Stimulated activated CD4-positive, alpha-beta T cell treated with anti-CD3 and anti-CD28 coated beads, Interleukin-1b, Interleukin-23, amount 100 ng/mL, for 24 hours (primary cell): ENCODE measurements at places on chromosomes 6 and 20.

DNA sequence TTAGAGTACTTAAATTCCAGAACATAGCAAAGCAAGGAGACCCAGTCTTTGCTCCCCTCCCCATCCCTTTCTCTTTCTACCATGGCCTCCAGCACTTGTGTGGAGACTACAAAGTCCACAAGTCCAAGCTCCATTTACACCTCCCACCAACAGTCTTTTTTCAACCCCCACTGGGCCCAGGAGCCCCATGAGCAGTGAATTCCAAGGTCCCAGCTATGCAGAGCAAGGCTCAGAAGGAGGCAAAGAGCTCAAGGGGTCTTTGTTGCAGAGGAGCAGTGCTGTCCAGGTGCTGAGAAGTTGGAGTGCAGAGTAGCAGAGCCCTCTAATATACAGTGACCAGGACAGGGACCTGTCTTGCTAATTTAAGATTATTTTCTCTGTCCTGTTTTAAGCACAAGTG is 9.0 kb downstream of the PAK5 start:
- no peak for DNase-seq

- DNase-seq, result no peak
Observed at GRCh38 chr6:145372671-145373151, 362.6 kb downstream of the EPM2A start.

DNA sequence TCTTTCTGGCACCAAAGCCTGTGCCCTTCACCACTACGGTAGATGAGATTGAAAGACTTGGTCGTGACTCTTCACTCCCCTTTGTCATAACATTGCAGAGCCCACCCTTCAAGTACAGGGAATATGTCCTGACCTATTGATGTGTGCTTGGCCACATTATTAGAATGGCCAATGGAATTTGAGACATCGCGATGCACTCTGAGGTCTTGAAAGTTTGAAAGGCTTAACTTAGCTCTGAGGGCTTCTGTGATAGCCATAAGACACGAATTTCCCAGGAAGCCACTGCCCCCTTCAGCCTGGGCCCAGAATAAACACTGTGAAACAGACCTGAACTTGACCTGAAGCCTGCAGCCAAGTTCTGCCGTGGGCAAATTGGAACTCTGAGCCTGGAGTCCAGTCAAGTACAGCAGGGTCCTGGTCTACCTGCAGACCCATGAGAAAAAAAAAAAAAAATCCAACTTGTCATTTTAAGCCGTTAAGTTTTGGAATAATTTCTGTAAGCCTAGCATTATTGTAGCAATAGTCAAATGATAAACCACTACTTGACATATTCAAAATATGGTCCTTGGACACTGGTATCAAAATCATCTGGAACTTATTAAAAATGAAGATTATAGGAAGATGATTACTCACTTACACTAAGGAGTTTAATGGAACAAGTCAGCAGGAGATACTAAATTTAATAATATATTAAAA is 36.9 kb upstream of the TRAF3IP2 start:
- no peak for DNase-seq

DNA sequence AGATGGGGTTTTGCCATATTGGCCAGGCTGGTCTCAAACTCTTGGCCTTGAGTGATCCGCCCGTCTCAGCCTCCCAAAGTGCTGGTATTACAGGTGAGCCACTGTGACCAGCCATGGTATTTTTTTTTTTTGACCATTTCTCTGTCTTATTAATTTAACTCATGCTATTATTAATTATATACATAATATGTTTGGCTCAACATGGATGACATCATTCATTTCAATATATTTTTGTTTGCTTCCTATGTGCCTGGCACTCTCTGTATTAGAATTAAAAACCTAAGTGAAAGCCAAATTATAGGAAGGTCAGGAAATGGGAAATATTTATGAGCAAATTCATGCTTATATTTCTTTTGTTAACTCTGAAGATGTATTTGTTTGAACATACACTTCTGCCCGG is 55.8 kb upstream of the AKIRIN2 start:
- DNase-seq, result no peak

DNA sequence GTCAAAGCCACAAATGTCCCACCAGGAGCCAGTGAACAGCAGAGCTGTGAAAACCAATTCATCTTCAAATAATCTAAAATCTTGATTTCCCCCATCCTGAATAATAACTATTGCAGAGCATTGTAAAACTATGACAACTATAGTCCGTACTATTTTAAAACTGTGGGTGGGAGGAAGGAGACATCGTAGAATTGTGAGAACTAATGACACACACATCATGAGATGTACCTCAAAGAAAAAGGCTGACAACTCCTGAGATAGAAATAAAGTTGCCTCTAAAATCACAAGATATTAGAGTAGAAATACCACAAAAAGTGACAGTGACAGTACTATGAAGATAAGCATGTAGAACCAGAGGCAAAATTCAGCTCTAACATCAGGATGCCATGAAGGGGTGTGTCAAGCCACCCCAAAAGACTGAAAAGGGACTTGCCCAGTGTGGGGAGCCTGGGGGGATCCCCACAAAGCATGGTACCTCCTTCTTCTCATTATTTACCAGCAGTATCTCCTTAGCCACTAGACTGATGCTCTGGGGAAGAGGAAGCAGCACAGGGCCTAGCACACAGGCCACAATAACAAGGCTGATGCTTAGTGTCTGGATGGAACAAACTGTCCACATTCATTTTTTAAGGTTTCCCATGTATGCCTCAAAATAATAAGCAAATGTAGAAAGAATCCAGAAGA is 13.4 kb downstream of the NAPB start:
- DNase-seq, result no peak

GRCh38 chr6:135257631-135258405 is 76.7 kb downstream of the MYB start:
- no peak for DNase-seq

- DNase-seq, result no peak
Observed at GRCh38 chr20:8291873-8292272, 159.8 kb downstream of the PLCB1 start.

GRCh38 chr6:111727802-111728201 is 122.1 kb upstream of the TRAF3IP2 start:
- no peak for DNase-seq

GRCh38 chr6:20271818-20272217 is 59.5 kb upstream of the MBOAT1 start:
- DNase-seq, result no peak

- DNase-seq, result no peak
Observed at GRCh38 chr6:11042025-11042749, 1.9 kb downstream of the ELOVL2 start.

- DNase-seq, result no peak
Observed at GRCh38 chr6:16658348-16659034, 102.8 kb downstream of the ATXN1 start.

DNA sequence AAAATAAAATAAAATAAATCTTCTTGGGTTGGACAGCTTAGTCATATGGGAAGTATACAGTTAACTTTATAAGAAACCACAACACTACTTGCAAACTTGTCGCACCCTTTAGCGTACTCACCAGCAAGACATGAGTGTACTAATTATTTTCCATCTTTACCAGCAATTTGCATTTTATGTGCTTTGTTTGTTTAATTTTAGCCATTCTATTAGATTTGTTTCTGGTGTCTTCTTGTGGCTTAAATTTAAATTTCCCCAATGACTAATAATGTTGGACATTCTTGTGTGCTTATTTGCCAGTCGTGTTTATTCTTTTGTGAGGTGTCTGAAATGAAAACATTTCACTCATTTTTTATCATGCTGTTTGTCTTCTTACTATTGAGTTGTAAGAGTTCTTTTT is 1172.2 kb upstream of the CITED2 start:
- DNase-seq, result no peak

GRCh38 chr20:48202334-48203113 is 417.2 kb upstream of the SULF2 start:
- DNase-seq, result no peak

- DNase-seq, result no peak
Observed at GRCh38 chr6:136812174-136812573, 10.2 kb upstream of the PEX7 start.

DNA sequence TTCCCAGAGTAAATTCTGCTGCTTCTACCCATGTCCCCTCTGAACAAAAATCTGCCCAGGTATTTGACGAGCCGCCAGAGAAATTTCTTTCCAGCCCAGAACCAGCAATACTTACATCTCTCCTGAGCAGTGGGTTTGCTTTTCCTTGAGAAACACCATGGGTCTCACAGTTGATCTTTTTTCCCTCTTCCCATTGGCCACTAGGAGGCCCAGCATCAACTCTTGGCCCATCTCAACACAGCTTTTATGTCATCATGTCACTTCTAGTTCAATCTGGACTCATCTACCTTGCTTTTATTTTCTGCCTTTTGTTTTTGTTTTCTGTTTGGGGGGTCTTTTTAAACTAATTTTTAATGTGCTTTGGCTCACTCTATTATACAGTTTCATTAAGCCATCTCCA is 18.8 kb downstream of the MAFB start:
- DNase-seq, result no peak

DNA sequence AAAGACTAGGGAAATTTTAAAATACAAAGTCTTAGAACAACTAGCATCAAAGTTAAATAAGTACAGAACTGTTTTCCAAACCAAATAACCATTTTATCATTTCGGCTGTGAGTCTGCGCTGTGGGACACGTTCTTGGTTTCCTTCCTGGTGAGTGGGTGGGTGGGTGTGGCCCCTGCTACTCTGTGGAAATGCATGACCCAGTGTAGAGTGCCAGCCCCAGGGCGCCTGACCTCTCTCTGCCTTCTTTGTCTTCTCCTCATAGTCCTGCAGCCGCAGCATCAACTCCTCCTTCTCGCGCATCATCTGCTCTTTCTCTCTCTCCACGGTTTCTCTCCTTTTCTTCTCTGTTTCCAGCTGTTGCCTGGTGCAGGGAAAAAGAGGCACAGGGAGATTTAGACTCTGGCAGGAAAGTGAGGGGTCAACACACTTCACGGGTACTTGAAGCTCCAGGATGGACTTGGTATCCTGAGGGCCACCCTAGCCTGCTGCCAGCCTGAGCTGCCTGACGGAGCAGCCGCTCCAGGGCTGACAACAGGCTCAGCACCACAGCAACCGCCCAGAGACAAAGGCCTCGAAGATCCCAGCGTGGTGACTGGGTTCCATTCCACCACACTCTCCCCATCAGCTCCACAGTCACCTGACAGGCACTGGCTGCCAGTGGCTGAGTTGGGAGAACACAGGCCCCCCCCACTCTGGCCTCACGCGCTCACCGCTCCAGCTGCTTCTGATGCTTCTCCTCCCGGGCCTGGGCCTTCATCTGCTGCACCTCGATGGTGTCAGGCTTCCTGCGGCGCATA is 48.4 kb downstream of the EZR start:
- no peak for DNase-seq

- DNase-seq, result no peak
Observed at GRCh38 chr6:67698534-67698933, 936.5 kb upstream of the ADGRB3 start.

DNA sequence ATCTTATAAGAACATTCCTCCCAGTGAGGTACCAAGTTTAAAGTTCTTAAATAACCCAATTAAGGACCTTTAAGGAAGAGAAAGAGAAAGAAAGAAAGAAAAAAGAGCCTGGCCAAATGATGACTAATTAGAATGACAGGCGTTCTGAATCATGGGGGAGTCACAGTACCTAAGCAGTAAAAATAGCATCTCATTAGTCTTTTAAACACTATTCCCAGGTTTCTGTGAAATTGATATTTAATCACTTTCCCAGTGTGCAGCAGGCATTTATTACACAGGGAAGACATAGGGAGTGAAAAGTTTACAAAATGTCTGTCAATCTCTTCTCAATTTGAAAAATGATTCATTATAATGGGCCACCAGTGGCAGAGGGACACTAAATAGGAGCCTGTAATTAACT is 251.4 kb upstream of the MANEA start:
- DNase-seq, result no peak

- no peak for DNase-seq
Observed at GRCh38 chr6:158595223-158595622, 35.3 kb downstream of the TMEM181 start.

GRCh38 chr6:7633361-7633760 is 43.4 kb downstream of the SNRNP48 start:
- DNase-seq, result no peak

DNA sequence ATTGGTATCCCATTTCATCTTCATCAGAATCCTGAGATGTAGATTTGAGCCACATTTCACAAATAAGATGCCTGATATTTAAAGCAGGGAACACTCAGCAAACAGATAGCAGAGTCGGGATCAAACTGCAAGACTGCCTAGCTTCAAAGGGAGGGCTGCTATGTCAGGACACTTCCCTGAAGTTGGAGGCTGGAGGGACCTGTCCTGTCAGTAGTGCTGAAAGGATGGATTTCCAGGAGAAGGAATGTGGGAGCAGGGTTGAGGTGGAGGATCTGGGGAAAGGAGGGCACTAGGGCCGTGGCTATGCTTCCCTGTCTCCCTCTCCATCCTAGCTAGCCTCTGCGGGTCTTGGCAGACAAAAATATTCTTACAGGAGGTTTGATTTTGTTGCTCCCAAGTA is 32.2 kb downstream of the COX4I2 start:
- no peak for DNase-seq

GRCh38 chr6:3814539-3814938 is 34.6 kb upstream of the FAM50B start:
- DNase-seq, result no peak

DNA sequence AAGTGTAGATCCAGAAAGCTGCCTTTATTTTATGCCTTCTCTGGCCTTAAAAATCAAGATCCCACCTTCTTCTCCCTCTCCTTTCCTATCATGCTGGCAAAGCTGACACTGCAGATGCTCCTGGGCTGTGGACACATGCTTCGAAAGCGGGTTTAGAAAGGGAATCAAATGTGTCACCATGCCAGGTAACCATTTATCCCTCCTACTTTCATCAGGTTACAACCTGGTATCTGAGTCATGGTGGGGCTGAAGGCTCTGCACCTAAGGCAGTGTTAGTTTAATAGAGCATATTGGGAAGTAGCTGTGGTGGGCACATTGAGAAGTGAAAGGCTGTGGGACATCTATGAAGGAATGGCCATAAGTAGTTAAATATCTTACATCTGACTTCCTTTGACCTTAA is 69.8 kb downstream of the GJA1 start:
- DNase-seq, result no peak

DNA sequence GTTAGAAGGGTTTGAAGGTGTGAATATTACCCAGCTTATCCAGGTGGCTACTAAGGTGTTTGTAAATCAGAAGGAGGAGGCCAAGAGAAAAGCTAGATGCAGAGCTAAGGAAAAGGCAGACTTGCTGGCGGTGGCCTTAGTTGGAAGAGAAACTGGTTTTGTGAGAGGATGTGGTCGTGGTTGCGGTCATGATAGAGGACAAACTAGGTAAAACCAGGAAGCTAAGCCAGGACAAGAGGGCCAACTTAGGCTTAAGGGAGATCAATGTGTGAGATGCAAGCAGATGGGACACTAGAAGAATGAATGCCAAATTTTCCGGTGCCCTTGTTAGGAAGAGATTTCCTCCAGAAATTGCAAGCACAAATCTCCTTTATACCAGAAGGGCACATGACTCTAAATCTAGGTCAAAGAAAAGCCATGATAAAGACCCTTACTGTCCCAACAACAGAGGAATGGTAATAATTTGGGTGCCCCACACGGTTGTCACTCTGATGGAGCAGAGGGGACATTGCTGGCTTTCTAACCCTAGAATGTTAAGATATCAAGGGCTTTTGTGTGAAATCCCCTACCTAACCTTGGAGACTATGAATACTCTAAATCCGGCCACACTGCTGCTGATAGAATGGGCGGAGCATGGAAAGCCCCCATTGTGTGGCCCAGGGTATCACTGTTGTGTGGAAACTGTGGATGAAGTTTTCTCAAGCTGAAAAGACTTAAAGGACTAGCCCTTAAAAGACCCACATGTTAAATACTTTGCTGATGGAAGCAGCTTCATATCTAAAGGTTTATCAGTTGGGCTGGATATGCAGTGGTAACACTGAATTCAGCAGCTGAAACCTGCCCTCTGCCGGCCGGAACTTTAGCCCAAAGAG is 7.8 kb downstream of the IL22RA2 start:
- no peak for DNase-seq
